ENCODE measurements at places on chromosomes 2 and 18.

DNA sequence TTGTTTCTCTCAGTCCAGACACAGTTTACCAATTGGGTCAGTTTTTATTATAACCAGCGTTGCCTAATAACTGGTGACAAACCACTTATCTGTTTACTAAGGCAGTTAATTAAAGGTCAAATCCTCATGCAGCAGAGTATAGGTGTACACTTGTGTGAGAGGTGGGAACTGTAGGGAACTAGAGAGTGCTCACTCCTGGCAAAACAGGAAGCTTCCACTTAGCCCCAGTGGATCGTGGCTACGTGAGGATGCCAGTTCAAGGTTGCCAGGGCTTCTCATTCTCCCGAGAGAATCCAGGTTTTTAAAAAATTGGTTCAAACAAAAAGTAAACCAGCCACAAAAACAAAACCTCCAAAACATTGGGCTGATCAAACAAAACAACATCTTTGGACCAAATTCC lies 8.1 kb downstream of the CYBRD1 start:
- no peak for DNase-seq

DNA sequence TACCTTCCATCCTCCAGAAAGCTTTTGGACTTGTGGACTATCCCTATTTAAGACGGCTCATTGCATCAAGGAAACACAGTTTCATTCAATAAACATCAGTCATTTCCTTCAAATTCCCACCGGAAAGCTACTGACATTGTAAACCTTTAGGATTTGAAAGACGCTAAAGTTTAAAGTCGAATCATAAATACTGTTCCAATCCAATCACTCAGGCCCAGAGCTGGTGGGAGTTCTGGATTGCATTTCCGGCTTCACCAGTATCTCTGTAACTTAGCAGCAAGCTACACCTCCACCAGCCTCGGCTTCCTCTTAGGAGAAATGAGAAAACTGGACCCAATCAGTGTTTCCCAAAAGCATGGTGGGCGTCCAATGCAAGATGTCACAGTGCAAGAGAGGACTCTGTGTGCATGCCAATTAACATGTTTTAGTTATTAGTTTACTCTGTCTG lies 1.6 kb downstream of the WDFY1 start:
- peak; percentile 80 for DNase-seq

- DNase-seq = no peak
These were observed 451.1 kb upstream of the NETO1 start for GRCh38 chr18:73318739-73319479.

DNA sequence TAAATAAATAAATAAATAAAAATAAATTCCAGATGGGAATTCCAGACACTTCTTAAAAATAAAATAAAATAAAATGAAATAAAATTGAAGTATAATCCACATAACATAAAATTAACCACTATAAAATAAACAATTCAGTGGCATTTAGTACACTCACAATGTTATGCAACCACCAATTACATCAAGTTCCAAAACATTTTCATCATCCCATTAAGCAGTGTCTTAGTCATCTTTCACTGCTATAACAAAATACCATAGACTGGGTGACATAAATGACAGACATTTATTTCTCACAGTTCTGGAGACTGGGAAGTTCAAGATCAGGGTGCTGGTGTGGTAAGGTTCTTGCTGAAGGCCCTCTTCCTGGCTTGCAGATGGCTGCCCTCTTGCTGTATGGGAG lies 22.6 kb upstream of the PROKR1 start:
- DNase-seq = no peak

DNA sequence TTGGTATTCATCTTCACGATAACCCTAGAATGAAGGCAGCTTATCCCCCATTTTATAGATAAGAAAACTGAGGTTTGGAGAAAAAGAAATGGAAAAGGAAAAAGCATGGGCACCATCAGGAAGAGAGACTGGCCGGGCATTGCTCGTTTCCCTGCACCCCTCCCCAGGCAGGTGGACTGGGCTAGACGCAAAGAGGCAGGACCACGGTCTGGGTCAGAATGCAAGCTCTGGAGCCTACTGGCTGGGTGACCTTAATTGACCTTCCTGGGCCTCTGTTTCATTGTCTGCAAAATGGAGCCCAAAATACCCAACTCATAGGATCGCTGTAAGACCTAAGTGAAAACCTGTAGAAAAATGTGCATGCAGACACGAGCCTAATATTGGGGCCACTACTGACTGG lies 135.3 kb upstream of the GLI2 start:
- no peak for DNase-seq

DNA sequence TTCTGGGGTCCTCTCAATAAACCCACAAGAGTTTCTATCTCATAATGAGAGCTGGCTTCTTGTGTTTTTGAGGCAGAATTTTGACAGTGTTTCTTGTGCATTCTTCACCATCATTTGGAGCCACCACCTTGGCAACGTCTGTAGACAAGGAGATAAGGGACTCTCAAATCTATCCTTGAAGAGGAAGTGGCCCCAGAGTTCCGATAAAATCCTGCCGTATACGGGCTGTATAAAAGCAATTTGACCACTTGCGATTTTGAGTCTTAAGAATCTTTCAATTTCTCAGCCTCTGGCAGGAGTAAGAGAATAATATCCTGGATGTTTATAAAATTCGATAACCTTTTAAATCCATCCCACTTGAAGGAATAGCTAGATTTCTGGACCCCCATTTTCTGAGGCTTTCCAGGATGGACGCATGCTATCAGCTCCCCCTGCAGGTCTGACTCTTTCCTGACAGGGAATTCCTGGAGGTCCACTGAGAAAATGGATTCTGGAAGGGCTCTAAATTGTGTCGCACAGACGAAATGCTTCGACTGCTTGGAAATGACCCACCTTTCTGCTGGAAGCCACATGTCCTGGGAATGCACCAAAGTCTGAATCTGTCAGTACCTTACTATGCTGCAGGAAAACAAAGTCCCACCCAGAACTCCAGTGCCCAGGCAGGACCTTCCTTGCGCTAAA lies 54.1 kb downstream of the E2F6 start:
- peak; percentile 56 for DNase-seq

DNA sequence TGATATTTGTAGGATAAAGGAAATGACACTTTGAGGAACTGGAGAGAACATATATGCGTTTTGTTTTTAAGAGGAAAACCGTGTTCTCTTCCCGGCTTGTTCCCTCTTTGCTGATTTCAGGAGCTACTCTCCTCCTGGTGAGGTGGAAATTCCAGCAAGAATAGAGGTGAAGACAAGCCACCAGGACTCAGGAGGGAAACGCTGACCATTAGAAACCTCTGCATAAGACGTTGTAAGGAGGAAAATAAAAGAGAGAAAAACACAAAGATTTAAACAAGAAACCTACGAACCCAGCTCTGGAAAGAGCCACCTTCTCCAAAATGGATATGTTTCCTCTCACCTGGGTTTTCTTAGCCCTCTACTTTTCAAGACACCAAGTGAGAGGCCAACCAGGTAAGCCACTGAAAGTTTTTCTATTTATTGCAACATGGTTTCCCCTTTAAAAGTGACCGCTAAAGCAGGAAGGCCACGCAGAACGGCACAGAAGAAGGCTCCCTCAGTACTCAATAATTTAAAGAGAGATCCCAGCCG lies 735 bp downstream of the NRP2 start:
- DNase-seq = no peak

GRCh38 chr2:233075141-233075965 lies 15.2 kb downstream of the INPP5D start:
- DNase-seq = no peak

DNA sequence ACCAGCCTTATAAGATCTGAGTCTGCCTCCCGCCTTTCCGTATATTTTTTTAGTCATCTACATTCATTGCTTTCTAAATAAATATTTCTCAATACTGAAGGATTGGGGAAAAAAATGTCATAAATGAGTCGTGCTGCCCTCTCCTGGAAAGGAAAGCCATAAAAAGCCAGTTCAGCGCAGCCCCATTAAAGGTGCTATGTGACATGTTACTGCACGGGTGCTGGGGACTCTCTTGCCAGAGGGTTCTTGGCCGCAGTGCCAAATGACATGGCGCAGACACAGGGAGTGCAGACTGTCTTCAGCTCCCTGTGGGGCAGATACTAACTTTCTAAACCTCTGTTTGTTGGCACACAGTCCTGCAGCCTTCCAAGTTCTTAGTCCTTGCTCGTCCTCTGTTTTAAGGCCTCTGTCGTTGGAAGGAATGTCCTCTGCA lies 53.7 kb upstream of the MAP3K20 start:
- peak; percentile 44 for DNase-seq

GRCh38 chr2:54593249-54593648 lies 130.2 kb upstream of the EML6 start:
- no peak for DNase-seq

DNA sequence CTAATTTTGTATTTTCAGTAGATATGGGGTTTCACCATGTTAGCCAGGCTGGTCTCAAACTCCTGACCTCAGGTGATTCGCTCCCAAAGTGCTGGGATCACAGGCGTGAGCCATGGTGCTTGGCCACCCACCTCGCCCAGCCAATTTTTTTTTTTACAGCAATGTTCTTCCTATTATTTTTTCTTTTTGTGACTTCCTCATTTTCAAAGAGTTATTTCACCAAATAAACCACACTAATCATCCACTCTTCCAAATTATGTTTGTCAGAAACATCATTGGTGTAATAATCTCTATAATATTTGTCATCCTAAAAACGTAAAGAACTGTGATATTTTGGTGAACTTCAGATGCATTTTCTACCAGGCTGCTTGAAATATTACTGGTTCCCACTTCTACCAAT lies 16.3 kb upstream of the PDCL3 start:
- no peak for DNase-seq

Data from fibroblast of skin of right biceps (primary cell).